ENCODE measurements at places on chromosomes 3 and 15.
A peak's percentile ranks its signal among the peaks of the same experiment; 100 is the strongest.

DNA sequence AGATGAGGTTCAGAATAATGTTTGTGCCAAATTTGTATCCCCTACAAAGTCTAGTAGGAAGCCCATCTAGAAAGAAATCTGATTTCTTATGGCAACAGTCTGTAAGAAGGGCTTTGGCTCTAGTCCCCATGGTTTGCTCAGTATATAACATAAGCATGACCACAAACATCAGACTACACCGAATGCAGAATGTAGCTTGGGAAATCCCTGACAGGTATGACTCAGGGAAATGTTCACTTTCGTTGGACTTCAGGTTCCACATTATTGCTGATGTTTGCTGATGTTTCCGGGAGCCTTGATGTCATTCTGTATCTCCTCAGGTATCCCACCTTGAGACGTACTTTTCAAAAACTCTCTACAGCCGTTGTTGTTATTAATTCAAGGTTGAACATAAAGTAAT lies 304.4 kb upstream of the TGFBR2 start:
- no peak overlapping the region for H3K4me3 ChIP-seq
- no peak overlapping the region for H3K27ac ChIP-seq
- no peaks in the 10 kb centered on the region for H3K4me1 ChIP-seq
- no peaks in the 10 kb centered on the region for H3K36me3 ChIP-seq
- H3K27me3 ChIP-seq, result no peaks in the 10 kb centered on the region
- DNase-seq, result no peak

DNA sequence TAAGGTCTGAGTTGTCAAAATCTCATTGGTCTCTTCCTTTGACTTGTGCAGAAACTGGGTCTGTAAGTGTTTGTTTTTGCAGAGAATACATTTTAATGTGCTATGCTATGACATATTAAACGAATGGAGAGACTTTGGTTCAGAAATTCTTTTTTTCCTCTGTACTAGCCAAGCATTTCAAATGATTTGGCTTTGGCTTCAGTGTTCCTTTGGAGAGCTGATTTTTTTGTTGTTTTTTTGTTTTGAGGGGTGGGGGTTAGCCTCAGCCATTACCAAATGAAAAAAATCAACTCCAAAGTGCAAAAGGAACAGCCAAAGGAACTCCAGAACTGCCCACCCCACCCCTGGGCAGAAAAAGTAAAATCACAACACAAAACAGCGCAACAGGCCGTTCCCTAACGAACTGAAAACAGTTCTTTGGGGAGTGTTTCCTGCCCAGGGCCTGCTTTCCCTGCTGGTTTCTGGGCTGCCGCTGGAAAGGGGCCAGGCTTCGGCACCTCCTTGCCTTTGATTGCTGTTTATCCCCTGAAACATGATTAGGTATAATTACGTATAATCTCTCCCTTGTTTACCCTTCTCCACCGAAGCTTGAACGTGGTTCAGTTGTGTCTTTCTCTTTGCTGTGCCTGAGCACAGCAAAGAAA lies 57.6 kb upstream of the NEO1 start:
- H3K36me3 ChIP-seq, result no peaks in the 10 kb centered on the region
- no peaks in the 10 kb centered on the region for H3K4me1 ChIP-seq
- no peak overlapping the region for H3K27ac ChIP-seq
- no peaks in the 10 kb centered on the region for H3K27me3 ChIP-seq

GRCh38 chr3:178060407-178060806 lies 475.8 kb upstream of the KCNMB2 start:
- H3K27me3 ChIP-seq, result no peaks in the 10 kb centered on the region
- no peak for DNase-seq
- H3K36me3 ChIP-seq, result no peaks in the 10 kb centered on the region
- no peak overlapping the region for H3K27ac ChIP-seq
- H3K4me1 ChIP-seq, result no peaks in the 10 kb centered on the region
- no peak overlapping the region for H3K4me3 ChIP-seq

- peak overlapping the region; percentile 24 for H3K4me3 ChIP-seq
- no peaks in the 10 kb centered on the region for H3K27me3 ChIP-seq
- no peaks in the 10 kb centered on the region for H3K36me3 ChIP-seq
- H3K27ac ChIP-seq, result no peak overlapping the region
- no peak for DNase-seq
- H3K4me1 ChIP-seq, result no peaks in the 10 kb centered on the region
These were observed 667.6 kb downstream of the NAALADL2 start for GRCh38 chr3:175526609-175527280.

DNA sequence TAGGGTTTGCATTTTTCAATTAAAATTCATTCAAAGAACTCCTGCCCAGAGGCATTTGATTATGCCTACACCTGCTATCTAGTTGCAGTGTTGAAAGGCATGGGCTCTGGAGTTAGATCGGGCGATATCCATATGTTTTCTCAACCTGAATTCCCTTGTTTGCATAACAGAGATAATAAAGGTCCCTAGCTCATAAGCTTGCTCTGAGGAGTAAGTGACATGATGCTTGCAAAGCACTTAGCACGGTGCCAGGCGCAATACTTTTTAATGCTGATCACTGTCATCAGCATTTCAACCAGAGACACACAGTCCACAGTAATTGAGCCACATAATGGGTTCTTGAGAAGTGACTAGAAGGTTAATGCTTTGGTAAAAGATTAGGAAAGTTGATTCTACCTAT lies 106.3 kb upstream of the SAMMSON start:
- H3K36me3 ChIP-seq, result no peaks in the 10 kb centered on the region
- H3K4me1 ChIP-seq, result no peaks in the 10 kb centered on the region
- no peak overlapping the region for H3K27ac ChIP-seq
- DNase-seq, result no peak
- H3K27me3 ChIP-seq, result no peaks in the 10 kb centered on the region

DNA sequence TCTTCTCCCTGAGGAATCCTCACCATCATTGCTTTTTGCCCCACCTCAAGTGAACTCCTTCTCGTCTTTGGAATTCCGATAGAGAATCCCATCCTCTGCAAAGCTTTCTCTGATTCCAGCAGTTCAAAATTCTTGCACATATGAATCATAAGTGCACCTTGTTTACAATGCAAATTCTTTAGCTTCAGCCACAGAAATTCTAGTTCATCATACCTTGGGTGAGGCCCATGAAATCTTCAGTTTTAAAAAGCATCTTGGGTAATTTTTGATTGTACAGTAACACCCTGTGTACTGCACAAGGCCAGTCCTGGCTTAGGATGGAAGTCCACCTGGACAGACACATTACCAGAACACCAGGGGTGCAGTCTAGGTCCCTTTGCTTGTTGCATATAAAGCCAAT lies 30.8 kb downstream of the MDFIC2 start:
- no peaks in the 10 kb centered on the region for H3K36me3 ChIP-seq
- H3K4me3 ChIP-seq, result no peak overlapping the region
- H3K4me1 ChIP-seq, result no peaks in the 10 kb centered on the region
- no peak for DNase-seq

DNA sequence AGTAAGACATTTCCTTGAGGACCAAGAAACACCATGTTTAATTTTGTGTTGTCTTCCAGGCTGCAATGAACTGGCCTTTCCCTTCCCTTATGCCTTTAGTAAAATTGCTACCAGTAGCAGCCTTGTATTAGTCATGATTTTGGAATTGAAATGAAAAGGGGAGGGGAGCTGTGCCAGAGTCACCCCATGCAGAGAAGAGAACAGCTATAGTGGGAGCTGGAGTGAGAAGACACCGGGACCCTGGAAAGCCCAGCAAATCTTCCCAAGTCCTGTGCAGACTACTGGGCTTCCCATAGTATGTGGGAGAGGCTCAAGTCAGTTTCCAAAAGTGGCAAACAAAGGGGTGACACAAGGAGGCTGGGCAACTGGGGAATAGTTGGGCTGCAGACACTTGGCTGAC lies 178.5 kb downstream of the NR1D2 start:
- no peaks in the 10 kb centered on the region for H3K36me3 ChIP-seq
- no peak for DNase-seq
- H3K27ac ChIP-seq, result no peak overlapping the region
- H3K27me3 ChIP-seq, result no peaks in the 10 kb centered on the region
- H3K4me1 ChIP-seq, result no peaks in the 10 kb centered on the region

DNA sequence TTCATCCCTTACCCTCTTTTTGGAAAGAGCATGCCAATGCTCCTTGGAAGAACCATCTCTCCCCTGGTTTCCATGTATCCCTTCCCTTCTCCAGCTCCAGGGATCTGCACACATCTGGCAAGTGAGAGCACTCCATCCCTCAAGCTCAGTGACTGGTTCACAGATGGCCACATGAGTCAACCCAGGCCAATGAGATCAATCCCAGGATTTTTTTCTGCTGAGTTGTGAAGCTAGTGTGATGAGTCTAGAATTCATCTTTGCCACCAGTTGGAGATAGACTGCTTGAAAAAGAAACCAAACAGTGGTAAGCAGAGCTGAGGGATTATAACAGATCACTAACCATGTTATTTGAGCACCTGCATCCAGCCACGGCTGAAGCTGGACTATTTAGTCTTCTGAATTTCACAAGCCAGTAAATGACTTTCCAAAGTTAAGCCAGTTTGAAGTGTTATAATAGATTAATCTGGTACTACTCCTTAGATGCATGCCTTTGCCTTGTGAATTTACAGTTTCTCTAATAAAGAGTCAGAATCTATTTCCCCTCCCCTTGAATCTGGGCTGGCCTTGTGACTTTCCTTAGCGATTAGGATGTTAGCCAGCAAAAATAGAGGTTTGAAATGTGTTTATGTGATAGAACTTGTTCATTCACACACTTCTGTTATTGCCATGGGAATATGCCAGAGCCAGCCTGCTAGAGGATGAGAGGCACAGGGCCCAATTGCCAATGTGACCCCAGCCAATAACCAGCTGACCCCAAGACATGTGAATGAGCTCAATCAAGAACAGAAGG lies 159.8 kb downstream of the WNT5A start:
- H3K27ac ChIP-seq, result no peak overlapping the region
- no peaks in the 10 kb centered on the region for H3K36me3 ChIP-seq
- H3K4me1 ChIP-seq, result no peaks in the 10 kb centered on the region
- H3K4me3 ChIP-seq, result no peak overlapping the region
- H3K27me3 ChIP-seq, result no peaks in the 10 kb centered on the region

DNA sequence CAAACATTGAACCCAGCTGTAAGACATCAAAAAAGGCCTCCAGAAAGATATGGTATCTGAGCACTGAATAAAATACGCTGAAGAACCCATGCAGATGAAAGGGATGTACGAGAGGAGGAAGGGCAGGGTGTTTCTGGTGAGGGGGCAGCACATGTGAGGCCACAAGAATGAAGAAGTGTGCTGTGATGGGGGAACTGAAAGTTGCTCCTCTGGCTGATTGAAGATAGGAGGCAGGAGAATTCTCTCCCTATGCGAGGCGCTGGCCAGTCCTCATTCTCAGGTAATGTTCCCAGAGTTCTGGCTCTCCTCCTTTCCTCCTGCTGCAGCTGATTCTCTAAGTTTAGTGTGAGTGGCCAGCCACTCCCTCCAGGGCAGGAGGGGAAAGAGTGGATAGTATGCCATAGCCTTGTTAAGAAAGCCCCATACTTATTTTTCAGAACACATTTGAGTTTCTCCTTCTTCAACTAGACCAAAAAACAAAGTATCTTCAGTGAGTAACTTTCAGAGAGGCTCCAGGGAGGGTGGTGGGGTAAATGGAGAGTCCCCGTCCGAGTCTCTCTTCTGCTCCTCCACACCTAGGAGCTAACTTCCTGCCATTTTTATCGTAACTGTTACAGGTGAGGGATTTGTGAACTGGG lies 26.9 kb upstream of the MYO1E start:
- H3K27ac ChIP-seq, result peak overlapping the region; percentile 70
- no peaks in the 10 kb centered on the region for H3K27me3 ChIP-seq
- peak overlapping the region; percentile 39 for H3K4me3 ChIP-seq

DNA sequence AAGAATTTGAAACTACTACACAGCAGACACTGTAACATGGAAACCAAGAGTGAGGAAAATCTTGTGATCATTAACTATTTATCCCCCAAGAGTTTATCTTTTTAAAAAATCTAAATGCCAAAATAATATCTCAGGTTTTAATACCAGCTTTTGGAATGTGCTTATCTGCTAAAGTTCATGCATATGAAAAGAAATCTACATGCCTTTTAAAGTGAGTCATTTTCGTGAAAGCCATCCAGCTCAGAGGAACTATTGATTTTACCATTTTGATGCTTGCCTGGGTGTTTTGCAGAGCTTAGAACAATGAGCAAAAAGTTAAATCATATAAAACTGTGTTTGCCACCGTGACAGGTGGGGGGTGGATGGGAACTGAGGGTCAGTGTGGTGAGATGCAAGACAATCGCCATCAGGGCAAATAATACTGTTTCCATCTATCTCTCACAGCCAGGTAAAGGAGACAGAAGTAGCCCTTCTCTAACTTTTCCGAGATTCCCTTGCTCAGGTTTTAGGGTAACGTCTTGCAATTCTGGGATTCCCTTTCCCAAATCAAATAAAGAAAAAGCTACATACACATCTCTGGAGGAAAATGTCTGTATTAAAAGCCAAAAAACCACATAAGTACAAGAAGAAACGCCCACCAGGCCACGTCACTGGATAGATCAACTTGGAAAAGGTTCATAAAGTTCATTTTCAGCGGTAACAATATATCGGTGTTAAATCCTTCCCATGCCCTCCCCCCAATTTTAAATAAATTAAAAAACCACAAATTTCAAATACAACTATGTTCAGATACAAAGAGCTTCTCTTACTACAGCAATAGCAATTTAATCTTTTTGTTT lies 2.0 kb downstream of the TMEM158 start:
- DNase-seq, result no peak
- no peak overlapping the region for H3K4me3 ChIP-seq
- H3K27ac ChIP-seq, result no peak overlapping the region
- peaks cover 12% of the 10 kb centered on the region for H3K4me1 ChIP-seq

DNA sequence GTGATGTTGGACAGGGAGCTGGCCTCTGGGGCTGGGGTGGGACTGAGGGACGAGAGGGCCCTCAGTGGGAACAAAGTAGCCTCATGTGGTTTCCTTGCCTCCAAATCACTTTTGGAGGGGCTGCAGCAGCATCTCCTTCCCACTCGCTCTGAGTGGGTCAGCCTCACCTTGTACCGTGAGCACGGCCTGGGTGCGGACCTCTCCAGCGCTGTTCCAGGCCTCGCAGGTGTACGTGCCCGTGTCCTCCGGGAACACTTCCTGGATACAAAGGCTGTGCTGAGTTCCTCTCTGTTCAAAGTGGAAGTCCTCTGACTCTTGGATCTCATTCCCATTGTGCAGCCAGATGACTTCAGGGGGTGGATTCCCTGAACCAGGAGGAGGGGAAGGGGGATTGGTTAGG lies 123.7 kb upstream of the HACD2 start:
- H3K36me3 ChIP-seq, result no peaks in the 10 kb centered on the region
- H3K4me3 ChIP-seq, result no peak overlapping the region
- no peak overlapping the region for H3K27ac ChIP-seq
- no peak for DNase-seq

All from B cell (primary cell).